ENCODE measurements at places on chromosomes 4 and X. TPM values are rescaled to one million over a fixed set of nuclear protein-coding genes. Genes with fewer than 3 reads are reported as not detected.

The SMR3B gene
- total RNA-seq, result not detected

The GRIA2 gene
- not detected for total RNA-seq

The XAGE1A gene
- total RNA-seq, result not detected

The TEX13C gene
- total RNA-seq, result not detected

The HDX gene
- 0.66 TPM for total RNA-seq

The MAGEB2 gene
- not detected for total RNA-seq

The HTR2C gene
- total RNA-seq, result 0.44 TPM

The FAM47E gene
- not detected for total RNA-seq

The SUPT20HL1 gene
- not detected for total RNA-seq

The GRK4 gene
- 4.6 TPM for total RNA-seq

The ARHGAP4 gene
- total RNA-seq, result 1.1 TPM

The FRMD7 gene
- not detected for total RNA-seq

The ZAR1 gene
- not detected for total RNA-seq

The ZCCHC18 gene
- total RNA-seq, result 0.29 TPM

The LRAT gene
- total RNA-seq, result not detected

The RBMX gene
- total RNA-seq, result 274 TPM

The CLIC2 gene
- total RNA-seq, result 0.22 TPM

The OPRPN gene
- total RNA-seq, result not detected

The NKX6-1 gene
- total RNA-seq, result not detected

The CNKSR2 gene
- total RNA-seq, result 0.88 TPM
